Activated T-helper 2 cell treated with anti-CD3 and anti-CD28 coated beads, Interferon-gamma antibody, Interleukin-2, Interleukin-4, amounts not matched to agents 10 μg/mL and 5 μg/mL and 100 μg/mL, durations not matched to agents 14 hours and 24 hours and 36 hours (primary cell): ENCODE measurements at places on chromosomes 3 and 15. TPM values are rescaled to one million over a fixed set of nuclear protein-coding genes. Genes with fewer than 3 reads are reported as not detected.

The GOLGA8N gene
- total RNA-seq: 6.9 and 8.2 TPM in 2 replicates

DNA sequence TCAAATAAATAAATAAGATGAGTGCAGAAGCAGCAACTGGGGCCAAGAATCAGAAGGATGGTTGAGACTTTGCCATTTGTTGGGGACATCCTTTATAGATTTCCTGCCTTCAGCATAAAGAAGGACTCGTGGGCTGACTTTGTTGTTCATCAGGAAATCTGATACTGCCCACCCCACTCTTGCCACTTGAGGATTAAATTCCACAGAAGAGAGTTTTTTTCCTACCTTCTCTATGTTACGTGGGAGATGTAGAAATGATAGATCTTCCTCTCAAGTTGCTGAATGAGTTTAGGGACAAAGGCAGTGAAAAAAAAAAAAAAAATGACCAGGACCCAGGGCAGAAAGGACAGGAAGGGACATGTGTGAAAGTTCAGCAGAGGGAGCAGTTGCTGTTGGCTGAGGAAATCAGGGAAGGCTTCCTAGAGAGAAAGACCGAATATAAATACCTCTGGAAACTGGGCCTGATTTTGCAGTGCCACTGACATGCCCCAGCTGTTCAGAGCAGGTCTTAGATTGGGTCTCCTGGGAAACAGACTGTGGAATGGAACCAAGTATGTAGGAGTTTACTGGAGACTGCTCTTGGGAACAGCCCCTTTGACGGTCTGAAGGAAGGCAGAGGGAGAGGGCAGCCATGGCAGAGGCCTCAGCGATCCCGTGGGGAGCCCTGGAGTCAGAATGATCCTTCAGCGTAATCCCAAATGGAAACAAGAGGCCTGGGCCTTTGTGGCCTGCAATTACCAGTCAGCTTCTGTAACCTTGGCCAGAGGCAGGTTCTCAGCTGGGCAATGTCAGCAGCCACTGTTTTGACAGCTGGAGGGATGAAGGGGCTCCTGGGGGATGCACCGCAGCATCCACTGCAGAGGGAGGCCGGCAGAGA, 50.9 kb downstream of the C3orf20 start:
- no peak for DNase-seq

DNA sequence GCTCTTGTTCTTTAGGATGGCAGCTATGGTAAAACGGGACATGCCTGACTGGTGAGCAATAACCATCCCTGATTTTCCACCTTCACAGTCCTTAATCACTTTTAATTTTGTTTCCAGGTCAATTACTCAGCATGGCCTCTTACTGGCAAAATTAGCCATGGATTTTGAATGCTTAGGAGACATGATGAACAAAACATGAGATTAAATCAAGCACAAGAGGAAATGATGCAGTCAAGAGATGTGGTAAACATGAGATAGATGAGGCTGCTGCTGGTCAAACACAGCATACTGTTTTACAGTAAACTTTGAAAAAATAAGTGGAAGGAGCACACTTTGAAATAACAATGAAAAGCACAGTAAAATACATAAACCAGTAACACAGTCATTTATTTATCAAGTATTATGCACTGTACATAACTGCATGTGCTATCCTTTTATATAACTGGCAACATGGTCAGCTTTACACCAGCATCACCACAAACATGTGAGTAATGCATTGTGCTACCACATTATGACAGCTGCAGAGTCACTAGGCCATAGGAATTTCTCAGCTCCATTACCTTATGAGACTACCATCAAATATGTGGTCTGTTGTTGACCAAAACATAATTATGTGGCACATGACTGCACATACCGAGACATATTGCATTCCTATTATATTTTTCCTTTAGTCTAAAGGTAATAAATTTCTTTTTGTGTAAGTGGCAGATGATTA, 30.1 kb upstream of the ZNF502 start:
- no peak for DNase-seq

GRCh38 chr3:128787256-128788253, 61.6 kb downstream of the RAB7A start:
- DNase-seq: no peak

GRCh38 chr3:132034097-132034485, 723 bp downstream of the CPNE4 start:
- no peak for DNase-seq

GRCh38 chr3:129239991-129240390, 9.4 kb upstream of the COPG1 start:
- no peak for DNase-seq
